ENCODE measurements at places on chromosomes 4 and X. TPM values are rescaled to one million over a fixed set of nuclear protein-coding genes. Genes with fewer than 3 reads are reported as not detected.

DNA sequence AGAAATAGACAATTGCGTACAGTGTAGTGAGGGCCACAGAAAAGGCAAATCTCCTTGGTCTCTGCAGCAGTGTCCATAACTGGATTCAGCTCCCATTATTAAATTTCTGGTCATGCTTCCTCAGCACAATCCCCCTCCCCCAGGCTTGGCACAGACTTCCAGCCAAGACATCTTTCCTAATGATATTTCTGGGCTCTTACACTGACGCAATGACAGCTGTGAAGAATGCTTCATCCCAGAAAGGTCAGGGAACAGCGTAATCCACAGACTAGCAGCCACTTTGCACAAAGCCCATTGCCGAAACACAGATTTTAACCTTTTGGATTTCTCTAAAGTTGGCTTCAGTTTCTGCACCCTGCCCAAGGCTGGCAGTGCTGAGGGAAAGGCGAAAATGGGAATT lies 597.6 kb upstream of the CPEB2 start:
- no peaks in the 10 kb centered on the region for H3K36me3 ChIP-seq
- H3K4me3 ChIP-seq: no peak overlapping the region
- no peak for DNase-seq
- H3K4me1 ChIP-seq: no peaks in the 10 kb centered on the region
- no peak overlapping the region for H3K27ac ChIP-seq

- no peaks in the 10 kb centered on the region for H3K4me1 ChIP-seq
- H3K27me3 ChIP-seq: no peaks in the 10 kb centered on the region
- no peak overlapping the region for H3K4me3 ChIP-seq
- no peak for DNase-seq
These were observed 25.4 kb downstream of the TMSB4X start for GRCh38 chrX:13000301-13000811.

DNA sequence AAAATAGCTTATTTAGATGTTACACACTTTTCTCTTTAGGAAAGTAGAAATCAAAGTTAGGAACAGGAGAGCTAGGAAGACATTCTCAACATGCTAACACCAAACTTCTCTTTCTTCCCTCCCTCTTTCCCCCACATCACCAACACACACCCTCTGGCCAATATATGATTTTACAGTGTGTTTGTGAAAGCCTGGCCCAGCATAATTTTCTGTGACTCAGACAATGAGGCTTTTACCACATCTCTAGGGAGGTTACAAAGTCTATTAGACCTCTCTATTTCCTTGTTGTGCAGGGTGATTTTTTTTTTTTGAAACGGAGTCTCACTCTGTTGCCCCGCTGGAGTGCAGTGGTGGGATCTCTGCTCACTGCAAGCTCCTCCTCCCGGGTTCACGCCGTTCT lies 189.9 kb downstream of the AASDH start:
- H3K4me1 ChIP-seq: no peaks in the 10 kb centered on the region
- H3K27ac ChIP-seq: no peak overlapping the region
- no peak for DNase-seq

- no peak overlapping the region for H3K27ac ChIP-seq
- peaks cover 5% of the 10 kb centered on the region for H3K4me1 ChIP-seq
- DNase-seq: peak; percentile 66
- no peaks in the 10 kb centered on the region for H3K36me3 ChIP-seq
- no peak overlapping the region for H3K4me3 ChIP-seq
These were observed 47.9 kb downstream of the TMEM131L start for GRCh38 chr4:153514001-153514526.

GRCh38 chrX:3362956-3363355 lies 16.5 kb upstream of the MXRA5 start:
- H3K4me3 ChIP-seq: no peak overlapping the region
- no peaks in the 10 kb centered on the region for H3K36me3 ChIP-seq
- DNase-seq: no peak
- no peaks in the 10 kb centered on the region for H3K27me3 ChIP-seq
- H3K27ac ChIP-seq: no peak overlapping the region

DNA sequence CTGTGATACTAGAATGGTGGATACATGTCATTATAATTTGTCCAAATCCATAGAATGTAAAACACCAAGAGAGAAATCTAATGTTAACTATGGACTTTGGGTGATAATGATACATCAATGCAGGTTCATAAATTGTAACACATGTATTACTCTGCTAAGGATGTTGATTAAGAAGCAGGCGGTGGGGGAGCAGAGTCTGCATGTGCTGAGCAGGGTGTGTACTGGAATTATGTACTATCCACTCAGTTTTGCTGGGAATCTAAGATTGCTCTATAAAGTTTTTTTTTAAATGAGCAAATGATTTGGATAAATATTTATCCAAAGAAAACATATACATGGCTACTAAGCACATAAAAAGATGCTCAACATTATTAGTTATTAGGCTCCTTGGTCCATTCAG lies 15.0 kb upstream of the MANBA start:
- H3K27me3 ChIP-seq: no peaks in the 10 kb centered on the region
- DNase-seq: no peak
- H3K27ac ChIP-seq: no peak overlapping the region
- H3K4me1 ChIP-seq: no peaks in the 10 kb centered on the region

GRCh38 chr4:118680808-118681207 lies 4.4 kb upstream of the METTL14 start:
- H3K36me3 ChIP-seq: no peaks in the 10 kb centered on the region
- no peaks in the 10 kb centered on the region for H3K4me1 ChIP-seq
- no peaks in the 10 kb centered on the region for H3K27me3 ChIP-seq
- H3K27ac ChIP-seq: no peak overlapping the region
- no peak overlapping the region for H3K4me3 ChIP-seq
- no peak for DNase-seq

GRCh38 chrX:13520936-13521335 lies 48.5 kb upstream of the EGFL6 start:
- no peaks in the 10 kb centered on the region for H3K36me3 ChIP-seq
- peaks cover 5% of the 10 kb centered on the region for H3K27me3 ChIP-seq
- H3K27ac ChIP-seq: no peak overlapping the region
- no peak overlapping the region for H3K4me3 ChIP-seq

DNA sequence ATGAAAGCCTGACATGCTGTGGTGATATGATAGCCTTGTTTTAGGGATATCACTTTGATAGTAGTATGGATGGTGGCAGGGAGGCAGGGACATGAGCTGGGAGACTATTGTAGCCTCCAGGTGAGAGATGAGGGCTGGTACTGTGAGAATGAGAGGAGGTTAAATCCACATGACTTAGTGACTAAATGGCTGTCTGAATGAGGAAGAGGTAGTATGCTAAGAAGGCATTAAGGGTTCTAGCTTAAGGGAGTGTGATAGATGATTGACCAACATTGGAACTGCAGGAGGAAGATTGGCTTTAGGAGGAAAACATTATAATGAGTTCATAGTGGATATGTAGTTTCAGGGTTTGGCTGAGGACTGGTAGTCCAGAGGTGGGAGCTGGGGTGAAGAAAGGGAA lies 195.0 kb upstream of the ANK2 start:
- DNase-seq: no peak
- no peak overlapping the region for H3K27ac ChIP-seq
- H3K27me3 ChIP-seq: no peaks in the 10 kb centered on the region
- no peaks in the 10 kb centered on the region for H3K36me3 ChIP-seq
- no peak overlapping the region for H3K4me3 ChIP-seq

Gene VCX3A
- total RNA-seq: not detected

Gene HERC5
- under 0.01 TPM for total RNA-seq

Gene P2RY10
- not detected for total RNA-seq

Gene PRRG1
- 16.1 TPM for total RNA-seq

Data from IMR-90 (cell line).